ENCODE measurements at places on chromosomes 3 and 15.

- DNase-seq: no peak
Measured at GRCh38 chr3:100833483-100833882, 124.2 kb downstream of the TFG start.

- DNase-seq: no peak
Measured at GRCh38 chr3:42133500-42134298, 42.5 kb downstream of the TRAK1 start.

DNA sequence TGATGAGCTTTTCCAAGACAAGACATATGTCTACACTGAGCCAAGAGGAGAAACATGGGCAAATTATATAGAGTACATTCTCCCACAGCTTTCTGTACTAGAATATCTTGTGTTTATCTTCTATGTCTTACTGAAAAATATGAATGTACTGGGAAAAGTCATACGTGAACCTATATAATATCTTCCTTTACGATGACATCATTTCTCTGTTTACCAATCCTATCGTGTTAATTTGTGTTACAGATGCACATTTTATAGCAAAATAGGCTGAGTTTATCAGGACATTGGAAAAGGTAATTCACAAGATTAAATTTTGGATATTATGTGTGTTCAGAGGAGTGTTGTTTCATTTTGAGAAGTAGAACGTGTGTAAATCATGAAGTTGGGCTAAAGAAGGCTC, 452.5 kb upstream of the THRB start:
- DNase-seq: no peak

DNA sequence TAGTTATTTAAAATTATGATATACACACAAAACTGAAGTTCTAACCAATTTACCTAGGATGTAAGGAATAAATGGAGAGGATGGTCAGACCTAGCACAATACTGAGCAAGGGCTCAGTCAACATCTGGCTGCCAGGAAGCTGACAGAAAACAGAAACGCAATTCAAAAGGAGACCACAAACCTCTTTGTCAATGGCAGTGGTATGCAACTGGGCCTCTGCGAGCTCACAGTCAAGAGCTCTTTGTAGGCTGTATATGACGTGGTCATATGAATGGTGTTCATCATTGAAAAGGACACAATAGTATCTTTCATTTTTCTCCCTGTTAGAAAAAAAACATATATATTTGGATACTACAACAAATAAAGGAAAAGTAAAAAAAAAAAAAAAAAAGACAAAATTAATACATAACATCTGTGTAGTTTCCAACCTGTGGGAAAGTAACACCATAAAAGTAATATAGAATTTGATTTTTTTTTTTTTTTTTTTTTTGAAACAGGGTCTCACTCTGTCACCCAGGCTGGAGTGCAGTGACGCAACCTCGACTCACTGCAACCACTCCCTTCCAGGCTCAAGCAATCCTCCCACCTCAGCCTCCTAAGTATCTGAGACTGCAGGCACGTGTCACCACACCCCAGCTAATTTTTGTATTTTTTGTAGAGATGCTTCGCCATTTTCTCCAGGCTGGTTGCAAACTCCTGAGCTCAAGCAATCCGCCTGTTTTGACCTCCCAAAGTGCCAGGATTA, 37.9 kb downstream of the UBR1 start:
- no peak for DNase-seq

GRCh38 chr3:167941234-167941995, 154.3 kb downstream of the GOLIM4 start:
- peak; percentile 94 for DNase-seq

DNA sequence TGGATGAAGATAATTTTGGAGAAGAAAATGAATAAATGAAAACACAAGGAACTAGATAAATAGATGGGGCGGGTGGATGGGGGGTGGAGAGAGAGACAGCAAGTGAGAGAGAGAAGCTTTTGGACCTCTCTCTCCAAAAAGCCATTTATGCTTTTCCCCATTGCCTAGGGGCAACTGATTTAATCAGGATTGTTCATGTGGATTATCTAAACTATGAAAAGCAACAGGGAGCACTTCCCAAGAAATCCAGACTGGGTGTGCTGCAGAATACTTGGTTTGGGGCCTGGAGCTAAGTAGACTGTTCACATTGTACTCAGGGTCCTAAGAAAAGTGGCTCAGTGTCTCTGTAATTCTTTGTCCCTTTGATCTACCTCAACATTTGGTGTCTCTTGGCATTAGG, 367.0 kb downstream of the TIGIT start:
- DNase-seq: no peak

DNA sequence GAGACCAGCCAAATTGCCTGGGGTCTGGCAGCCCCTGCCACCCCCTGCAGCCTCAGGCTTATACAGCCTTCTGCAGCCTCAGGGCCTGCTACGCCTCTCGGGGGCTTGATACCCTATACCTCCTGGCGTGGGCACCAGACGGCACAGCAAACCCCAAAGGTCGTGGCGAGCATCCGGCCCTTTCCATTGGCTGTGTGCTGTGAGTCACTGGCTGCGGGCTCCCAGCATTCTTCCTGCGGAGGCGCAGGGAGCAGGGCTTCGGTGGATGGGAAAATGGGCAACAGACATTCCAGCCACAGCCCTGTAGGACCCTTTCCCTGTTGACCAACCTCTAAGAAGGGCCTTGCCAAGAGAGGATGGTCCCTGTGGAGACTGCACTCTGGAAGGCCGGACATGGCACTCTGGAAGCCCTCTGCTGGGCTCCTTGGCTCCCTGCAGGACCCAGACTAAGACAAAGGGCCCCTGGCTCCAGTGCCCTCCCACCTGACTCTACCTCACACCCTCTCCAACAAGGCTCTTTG, 59.6 kb downstream of the ITGA11 start:
- DNase-seq: no peak

- DNase-seq: no peak
Measured at GRCh38 chr3:165464736-165465135, 268.6 kb upstream of the SLITRK3 start.

DNA sequence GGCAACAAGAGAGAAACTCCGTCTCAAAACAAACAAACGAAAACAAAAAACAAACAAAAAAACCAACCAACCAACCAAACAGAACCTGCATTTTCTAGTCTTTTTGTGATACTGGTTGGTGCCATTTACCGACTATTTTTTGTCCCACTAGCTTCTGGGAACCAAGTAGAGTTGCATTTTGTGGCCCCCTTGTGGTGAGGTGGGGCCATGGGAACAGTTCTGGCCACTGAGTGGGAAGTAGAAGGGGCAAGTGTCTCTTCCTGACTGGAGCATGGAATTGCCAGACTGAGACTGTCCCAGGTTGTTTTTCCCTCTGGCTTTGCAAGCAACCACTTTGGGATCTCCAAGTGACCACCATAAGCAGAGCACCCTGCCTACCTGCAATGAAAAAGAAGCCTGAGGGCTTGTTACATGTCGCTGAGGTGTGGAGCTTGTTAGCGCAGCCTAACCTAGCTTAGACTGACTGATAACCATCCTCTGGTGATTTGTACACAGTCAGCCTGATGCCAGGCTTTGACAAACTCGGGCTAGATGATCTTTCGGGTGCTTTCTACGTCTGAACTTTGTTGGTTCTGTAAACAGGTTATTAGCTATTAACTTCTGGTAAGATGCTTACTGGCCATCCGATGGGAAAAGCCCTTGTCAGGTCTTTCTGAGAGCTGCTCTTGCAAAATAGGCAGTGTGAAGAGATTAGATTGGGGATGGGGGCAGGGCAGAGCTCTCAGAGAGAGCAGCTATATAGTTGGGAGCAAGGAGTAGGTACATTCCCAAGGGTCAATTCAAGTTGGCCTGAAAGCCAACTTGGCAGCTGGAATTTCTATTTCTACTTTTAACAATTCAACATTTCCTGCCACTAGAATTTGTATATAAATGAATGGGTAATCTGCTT, 172.2 kb downstream of the SSR3 start:
- peak; percentile 38 for DNase-seq

DNA sequence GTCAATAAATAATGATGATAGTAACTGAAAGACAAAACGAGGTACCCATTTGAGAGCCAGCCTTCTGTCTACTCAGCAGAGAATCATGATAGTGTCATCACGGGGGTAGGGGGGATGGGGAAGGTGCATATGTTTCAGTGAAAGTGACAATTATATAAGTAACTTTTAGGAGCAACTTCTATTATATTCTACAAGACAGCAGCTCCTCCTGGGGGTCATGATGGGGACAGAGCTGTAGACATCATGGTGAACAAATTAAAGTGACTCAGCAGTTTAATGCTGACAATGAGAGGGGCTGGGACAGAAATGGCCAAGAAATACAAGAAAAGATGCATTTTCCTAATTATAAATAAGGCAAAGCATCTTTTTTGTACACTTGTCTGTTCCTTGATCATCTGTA, 11.8 kb downstream of the CAPN3 start:
- peak; percentile 37 for DNase-seq

DNA sequence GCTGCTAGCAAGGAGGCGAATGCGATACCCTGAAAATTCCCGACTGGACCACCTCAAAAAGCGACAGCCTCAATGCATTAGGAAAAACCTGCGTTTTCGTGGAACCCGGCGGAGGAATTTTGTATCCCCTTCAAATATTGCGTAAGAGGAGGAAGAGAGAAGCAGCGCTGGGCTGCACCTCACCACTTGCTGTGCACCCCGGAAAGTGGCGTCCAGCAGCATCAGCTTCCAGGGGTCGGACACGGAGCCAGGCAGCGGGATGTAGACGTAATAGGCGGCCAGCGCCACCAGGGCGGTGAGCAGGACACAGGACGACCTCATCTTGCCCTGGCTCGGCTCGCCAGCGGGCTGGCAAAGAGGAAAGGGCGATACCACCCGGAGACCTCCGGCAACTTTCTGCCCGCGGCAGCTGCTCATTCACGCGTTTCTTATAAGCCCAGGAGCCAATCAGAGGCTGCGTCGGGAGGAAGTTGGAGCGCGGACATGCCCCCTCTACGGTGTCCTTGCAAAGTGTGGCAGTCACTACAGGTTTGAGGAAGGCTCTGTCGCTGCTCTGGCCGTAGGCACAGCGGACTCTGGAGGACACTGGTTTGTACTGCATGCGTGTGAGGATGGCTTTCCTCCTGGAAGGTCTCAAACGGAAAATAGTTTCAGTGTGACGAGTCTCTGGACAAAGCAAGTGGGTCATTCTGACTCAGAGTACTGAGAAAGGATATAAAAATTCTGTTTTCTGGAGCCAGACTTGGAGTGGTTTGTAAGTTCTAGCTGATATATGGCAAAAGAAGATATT, at the start of gene NCEH1:
Gene NCEH1, minus strand, starts transcription at position 404 of the 790 bp plus-strand sequence. Its CDS starts 83 bp downstream, at position 321.
- peak; percentile 95 for DNase-seq

GRCh38 chr15:59436774-59437141, 1.2 kb upstream of the FAM81A start:
- DNase-seq: peak; percentile 14

- DNase-seq: peak; percentile 47
Measured at GRCh38 chr15:41631880-41632470, 28.2 kb upstream of the MGA start.

- no peak for DNase-seq
Measured at GRCh38 chr3:187251599-187251998, 39.9 kb downstream of the MASP1 start.

- peak; percentile 36 for DNase-seq
Measured at GRCh38 chr15:74725225-74725774, at the start of gene CYP1A1. Gene CYP1A1 (minus strand): TSS chr15:74725528. CDS start chr15:74723097, 2,431 bp downstream.

GRCh38 chr3:79200456-79200855, 567.3 kb downstream of the ROBO1 start:
- DNase-seq: no peak

- DNase-seq: no peak
Measured at GRCh38 chr3:17589888-17590287, 152.5 kb downstream of the TBC1D5 start.

- DNase-seq: no peak
Measured at GRCh38 chr3:108086653-108087052, 4.2 kb downstream of the CD47 start.

- no peak for DNase-seq
Measured at GRCh38 chr15:38559636-38560307, 4.8 kb downstream of the RASGRP1 start.

- peak; percentile 79 for DNase-seq
Measured at GRCh38 chr3:184347321-184348056, 10.1 kb downstream of the FAM131A start.

DNA sequence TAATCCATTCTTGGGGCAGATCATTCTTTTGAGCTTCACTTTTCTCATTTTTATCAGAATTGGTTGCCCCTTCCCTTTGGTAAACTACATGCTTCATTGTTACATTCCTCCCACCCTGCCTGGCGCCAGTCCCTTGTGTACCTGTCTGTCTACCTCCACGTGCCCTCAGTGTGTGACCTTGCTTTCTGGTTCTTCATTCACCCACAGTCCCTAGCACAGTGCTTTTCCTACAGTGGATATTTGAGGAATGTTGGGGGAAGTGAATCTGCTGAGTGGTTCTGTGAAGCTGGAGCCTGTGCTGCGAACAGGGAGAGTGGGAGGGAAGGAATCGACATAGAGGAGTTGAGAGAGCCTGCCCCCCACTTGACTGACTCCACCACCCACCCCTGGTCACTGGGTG, 23.4 kb downstream of the GPD1L start:
- no peak for DNase-seq

DNA sequence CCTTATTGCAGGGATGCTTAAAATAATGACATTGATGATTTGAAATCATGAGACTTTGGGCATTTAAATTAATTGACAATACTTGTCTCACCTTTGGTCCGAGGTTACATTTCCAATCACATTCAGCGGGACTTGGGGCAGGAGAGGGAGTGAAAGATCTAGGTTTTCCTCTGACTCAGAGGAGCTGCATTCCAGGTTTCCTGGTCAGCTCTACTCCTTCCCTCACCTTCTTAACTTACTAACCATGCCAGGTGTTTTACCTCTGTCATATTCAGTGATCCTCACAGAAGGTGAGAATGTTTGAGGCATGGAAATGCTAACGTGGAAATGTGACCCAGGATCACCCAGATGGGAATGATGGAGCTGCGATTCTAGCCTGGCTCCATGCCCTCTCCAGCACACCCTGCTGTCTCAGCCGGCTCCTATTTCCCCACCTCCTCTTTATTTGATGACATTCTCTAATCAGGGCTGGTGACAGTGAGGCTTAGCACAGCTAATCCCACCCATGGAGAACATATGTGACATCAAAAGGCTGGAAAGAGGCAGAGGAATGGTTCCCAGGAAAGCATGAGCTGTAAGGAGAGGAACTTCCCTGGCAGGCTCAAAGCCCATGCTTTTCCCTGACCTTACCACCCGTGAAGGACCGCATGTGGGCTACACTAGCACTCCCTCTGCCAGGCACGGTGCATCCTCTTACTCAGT, 38.7 kb downstream of the THSD4 start:
- DNase-seq: no peak

DNA sequence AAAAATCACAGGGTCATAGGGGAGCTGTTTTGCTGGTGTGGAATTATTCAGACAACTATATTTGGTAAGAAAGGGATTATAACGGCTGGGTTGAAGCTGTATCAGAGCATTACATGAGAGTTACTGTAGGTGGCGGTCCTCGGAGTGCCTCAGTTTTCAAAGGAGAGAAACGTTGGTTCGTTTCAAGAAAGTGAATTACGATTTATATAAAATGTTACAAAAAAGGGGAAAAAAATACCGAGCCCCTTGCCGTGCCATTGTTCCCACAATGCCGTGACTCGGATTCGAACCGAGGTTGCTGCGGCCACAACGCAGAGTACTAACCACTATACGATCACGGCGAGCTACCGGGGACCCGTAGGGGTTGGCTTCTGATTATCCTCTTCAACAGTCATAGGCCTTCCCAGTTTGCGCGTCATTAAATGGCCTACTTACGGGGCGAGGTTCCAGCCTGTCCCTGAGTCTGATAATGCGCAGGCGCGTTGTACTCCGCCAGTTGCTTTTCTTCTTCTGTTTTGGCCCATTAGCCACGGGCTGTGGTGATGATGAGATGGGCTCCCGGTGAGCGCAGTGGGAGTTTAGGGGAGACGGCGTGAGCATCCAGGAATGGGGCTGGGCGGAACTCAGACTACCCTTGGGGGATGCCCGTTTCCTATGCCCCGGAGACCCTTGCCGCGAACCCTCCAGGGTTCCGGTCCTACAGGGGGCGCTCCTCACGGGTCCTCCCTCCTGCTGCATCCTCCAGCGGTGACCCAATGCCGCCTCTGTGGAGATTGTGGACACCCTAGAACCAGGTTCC, 10.8 kb upstream of the SHF start:
- DNase-seq: peak; percentile 97

All from OCI-M1 (cell line).